ENCODE measurements at places on chromosomes 12 and 14. TPM values are rescaled to one million over a fixed set of nuclear protein-coding genes. Genes with fewer than 3 reads are reported as not detected.

Gene RASSF3
- total RNA-seq: 17.0 TPM

DNA sequence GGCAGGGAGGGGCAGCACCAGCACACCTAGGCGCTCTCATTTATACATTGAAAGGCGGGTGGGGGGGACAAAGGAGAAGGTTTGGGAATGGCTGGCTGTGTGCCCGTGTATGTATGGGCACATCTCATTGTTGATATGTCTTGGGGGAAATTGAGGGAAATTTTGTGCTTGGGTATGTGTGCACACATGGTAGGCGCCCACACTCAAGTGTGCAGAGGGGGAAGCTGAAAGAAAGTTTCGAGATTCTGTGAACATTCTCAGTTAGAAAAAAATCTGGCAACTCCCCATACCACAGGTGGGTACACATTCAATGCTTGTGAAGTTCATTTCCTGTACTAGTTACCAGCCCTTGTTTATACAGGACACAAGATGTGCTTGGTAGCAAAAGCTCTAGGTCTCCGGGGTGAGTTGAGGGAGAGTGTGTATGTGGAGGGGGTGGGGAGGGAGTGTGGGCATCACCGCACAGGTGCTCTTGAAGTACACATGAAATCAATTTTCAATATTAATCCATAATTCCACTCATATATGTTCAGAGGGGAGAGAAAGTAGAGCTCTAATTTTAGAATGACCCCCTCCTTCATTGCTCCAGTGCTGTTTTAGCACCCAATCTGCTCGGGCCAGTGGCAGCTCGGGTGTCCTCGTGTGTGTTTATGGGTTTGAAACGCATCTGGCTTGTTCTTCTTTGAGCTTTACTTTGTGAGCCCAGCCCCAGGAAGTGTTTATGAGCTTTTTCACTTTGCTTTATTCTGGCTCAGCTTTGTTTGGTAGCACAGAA, 286.0 kb downstream of the ZFP36L1 start:
- DNase-seq: no peak

DNA sequence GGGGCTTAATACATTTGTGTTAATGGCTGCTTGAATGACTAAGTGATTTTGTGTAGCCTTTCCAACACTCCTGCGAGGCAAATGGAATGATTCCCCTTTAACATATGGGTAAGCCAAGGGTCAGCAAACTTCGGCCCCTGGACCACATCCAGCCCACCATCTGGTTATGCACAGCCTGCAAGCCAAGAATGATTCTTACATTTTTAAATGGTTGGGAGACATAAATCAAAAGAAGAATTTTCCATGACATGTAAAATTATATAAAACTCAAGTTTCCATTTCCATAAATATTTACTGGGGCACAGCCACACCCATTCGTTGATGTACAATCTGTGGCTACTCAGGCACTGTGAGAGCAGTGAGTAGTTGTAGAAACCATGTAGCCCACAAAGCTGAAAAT, 9.0 kb downstream of the SLC8B1 start:
- DNase-seq: no peak

DNA sequence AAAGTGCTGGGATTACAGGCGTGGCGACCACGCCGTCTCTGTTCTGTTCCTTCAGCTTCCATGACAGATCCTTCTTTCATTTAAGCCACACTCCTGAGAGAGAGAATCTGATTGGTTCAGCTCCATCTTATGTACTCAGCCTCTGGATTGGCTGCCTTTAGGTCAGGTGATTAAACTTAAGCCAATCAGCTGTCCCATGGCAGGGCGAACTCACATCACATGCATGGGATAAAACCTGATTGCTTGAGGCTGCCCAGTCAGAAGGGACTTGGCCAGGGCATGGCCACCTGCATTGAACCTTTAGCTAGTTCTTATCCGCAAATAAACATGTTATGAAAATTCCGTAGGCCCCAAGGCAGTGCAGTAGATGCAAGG, 274.2 kb downstream of the SUDS3 start:
- DNase-seq: no peak

GRCh38 chr14:75803765-75804164, 142.7 kb downstream of the TTLL5 start:
- no peak for DNase-seq

Gene NKX2-1
- not detected for total RNA-seq

DNA sequence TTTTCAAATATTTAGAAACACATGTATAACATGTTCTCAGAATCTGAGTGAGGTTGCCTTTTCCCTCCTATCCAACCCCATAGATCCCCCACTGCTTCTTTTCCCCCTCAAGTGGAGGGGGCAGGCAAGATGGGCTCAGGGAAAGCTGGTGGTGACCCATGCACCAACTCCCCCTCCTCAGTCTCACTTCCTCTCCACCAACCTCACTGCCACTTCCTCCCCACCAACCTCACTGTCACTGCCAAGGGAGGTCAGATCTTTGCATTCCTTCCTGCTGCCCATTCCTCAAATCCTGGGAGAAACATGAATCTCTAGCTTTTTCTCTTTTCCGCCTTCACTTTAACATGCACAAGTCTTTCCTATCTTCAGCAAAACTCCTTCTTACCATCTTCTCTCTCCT, 48.7 kb downstream of the SPTB start:
- no peak for DNase-seq

GRCh38 chr12:111309584-111309983, 59.3 kb downstream of the PHETA1 start:
- no peak for DNase-seq
